Testis (tissue), 5 donors: ENCODE measurements at places on chromosomes 4 and X. TPM values are rescaled to one million over a fixed set of nuclear protein-coding genes. Genes with fewer than 3 reads are reported as not detected.

The NDP gene
- 1.3 TPM for total RNA-seq

- H3K4me3 ChIP-seq = no peak overlapping the region
- H3K36me3 ChIP-seq = no peaks in the 10 kb centered on the region
- H3K27me3 ChIP-seq = no peaks in the 10 kb centered on the region
- H3K4me1 ChIP-seq = peaks cover 19% of the 10 kb centered on the region
These were observed 893 bp upstream of the SOD3 start for GRCh38 chr4:24794480-24794879.

The MFAP3L gene
- total RNA-seq = 78.6 TPM

The CNKSR2 gene
- total RNA-seq = 13.2 TPM

The POF1B gene
- 0.31 TPM for total RNA-seq

The BEX5 gene
- total RNA-seq = 29.4 TPM
